ENCODE measurements at places on chromosomes 16 and 17.

DNA sequence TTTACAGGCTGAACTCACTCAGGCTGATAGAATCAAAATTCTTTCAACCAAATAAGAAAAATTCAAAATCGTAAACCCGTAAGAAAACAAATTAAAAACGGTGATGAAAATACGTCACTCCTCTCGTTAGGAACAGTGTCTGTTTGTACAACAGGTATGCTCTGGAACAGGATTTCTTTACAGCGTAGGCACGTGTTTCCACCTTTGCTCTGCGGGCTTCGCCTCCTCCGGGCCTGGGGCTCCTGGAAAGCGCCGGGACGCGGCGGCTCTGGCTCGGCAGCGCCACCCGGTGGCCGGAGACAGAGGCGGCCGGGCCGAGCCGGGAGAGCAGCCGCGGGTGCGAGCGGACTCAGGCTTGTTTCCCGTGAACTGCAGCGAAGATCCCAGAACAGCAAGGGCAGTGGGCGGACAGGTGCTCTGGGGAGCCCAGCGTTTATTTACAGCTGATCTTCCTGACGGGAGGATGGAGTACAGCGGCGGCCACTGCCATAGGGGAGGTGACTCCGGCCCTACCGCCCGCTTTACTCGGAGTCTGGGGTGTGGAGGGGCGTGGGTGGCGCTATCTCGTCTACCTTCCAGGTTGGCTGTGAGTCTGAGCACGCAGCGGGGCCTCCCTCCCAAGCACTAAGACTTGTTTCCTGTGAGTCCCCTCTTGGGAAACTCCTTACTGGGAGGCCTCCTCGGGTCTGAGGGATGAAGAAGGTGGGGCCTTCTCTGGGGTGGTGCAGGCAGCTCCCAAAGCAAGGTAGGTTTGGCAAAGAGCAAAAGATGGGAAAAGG is 40.5 kb upstream of the ATP2A3 start:
- peak; percentile 69 for ATAC-seq

DNA sequence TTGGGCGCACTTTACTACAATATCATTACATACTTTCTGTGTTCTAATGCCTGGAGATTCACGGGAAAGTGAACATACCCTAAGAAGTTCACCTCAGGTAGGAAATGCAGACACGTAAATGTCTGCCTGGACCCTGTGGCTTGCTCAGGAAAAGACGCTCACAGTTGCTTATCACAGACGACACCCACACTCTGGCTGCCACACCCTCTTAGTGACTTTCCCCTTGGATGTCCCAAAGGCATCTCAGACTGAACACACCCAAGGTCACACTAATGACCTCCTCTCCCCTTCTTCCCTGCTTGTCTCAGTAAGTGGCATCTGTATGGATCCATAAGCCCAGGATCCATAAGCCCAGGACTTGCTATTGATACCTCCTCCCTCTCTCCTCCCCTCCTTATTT is 32.6 kb downstream of the CDRT15 start:
- no peak for ATAC-seq

- ATAC-seq: peak; percentile 99
Measured at GRCh38 chr17:6831661-6832263, at the start of gene TEKT1. Gene TEKT1 (minus strand): TSS chr17:6831729. CDS start chr17:6830376, 1,353 bp downstream.

DNA sequence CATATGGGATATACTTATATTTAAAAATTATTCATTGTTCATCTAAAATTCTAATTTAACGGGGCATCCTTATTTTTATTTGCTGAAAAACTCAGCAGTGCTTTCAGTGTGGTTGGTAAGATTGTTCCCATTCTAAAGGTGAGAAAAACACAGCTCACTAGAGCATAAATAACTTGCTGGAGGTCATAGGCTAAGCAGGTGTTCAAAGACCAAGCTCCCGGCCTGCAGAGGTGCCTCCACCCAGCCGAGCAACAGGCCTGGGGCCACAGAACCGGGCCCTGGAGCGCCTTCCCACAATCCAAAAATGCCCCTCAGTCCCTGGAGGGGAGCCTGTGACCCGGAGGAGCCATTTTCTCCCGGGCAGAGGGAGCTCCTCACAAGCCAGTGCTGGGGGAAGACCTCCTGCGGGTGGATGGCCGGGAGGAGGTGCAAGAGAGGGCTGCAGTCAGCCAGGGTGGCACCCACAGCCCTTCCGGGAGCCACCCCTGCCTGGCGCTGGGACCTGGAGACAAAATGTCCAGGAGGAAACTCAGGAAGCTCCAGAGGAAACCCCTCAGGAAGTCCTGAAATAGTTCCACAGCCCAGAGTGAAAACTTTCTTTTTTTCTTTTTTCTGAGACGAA is 14.7 kb downstream of the ABR start:
- ATAC-seq: no peak

- ATAC-seq: no peak
Measured at GRCh38 chr16:11836650-11837244, 14.6 kb downstream of the RSL1D1 start.

- no peak for ATAC-seq
Measured at GRCh38 chr17:72334205-72334604, 213.4 kb downstream of the SOX9 start.

DNA sequence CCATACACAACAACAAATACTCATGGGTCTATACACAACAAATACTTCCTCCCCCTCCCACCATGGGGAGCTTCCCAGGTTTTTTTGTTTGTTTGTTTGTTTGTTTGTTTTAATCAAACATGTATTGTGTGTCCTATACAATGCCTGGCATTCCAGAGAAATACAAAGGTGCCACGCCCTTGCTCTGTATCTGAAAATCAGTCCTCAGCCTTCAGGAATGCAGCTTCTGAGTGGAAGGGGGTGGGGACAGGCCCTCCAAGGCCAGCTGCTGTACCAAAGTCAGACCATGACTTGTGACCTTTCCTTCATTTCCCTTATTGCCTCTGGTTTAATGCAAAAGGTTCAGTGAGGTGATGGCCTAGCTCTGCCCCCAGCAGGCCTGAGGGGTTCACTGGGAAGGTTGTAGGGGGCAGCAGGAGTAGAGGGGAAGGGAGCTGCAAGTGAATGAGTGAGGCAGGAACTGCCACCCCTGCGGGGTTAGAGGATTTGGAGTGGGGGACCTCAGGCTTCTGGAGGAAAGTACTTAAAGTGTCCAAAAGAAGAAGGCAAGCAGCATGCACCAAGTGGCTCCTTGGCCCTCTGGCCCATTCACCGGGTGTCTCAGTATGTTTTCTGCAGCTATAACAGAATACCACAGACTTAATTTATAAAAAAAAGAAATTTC is 105.2 kb downstream of the CLEC16A start:
- peak; percentile 15 for ATAC-seq

DNA sequence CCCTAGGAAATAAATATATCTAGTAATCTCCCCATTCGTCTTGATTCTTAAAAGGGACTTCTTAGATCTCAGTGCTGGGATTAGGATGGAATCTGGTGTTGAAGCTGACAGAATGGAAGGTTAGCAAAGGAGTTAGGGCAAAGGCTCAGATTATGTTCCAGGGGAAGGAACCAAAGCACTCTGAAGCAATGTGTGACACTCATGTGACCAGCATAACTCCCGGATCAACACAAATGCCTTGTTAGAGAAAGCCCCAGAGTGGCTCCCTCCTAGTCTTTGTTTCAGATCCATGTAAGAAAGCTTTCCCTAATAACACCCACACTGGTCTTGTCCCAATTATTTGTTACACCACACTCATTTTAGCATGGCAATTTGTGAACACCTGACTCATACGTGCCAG is 62.6 kb upstream of the ERN1 start:
- ATAC-seq: no peak

- ATAC-seq: no peak
Measured at GRCh38 chr16:79483336-79483735, 117.2 kb downstream of the MAF start.

DNA sequence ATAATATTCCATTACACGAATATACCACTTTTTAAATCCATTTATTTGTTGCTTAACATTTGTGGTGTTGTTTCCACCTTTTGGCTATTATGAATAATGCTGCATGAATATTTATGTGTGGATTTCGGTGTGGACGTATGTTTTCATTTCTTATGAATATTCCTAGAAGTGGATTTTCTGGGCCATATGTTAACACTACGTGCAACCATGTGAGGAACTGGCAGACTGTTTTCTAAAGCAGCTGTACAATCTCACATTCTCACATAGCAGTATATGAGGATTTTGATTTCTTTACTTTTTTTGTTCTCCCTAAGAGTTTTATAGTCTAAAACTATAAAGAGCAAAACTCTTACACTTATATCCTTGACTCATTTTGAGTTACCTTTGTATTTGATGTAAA is 143.4 kb downstream of the MAP2K4 start:
- no peak for ATAC-seq

DNA sequence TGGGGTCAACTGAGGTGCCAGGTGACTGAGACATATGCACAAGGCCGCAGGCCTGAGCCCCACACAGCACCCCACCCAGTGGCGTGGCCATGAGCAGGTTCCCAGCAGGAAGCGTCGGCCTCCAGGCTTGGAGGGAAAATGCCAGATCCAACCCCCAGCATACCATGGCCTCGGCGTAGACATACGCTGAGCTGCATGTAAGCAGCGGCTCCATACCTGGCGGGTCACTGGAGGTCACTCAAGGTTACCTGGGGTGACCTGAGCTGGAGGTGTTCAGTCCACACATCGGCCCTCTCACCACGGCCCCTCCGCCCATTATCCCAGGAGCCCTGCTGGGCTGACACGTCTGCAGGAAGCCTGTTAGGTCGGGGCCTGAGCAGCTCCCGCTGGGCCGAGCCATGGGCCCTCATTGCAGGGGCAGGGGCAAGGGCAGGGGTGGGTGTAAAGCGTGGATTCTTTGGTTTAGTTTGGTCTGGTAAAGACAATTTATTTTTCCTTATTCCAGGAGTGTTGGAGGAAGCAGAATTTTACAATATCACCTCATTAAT is 15.2 kb downstream of the KCTD5 start:
- no peak for ATAC-seq

DNA sequence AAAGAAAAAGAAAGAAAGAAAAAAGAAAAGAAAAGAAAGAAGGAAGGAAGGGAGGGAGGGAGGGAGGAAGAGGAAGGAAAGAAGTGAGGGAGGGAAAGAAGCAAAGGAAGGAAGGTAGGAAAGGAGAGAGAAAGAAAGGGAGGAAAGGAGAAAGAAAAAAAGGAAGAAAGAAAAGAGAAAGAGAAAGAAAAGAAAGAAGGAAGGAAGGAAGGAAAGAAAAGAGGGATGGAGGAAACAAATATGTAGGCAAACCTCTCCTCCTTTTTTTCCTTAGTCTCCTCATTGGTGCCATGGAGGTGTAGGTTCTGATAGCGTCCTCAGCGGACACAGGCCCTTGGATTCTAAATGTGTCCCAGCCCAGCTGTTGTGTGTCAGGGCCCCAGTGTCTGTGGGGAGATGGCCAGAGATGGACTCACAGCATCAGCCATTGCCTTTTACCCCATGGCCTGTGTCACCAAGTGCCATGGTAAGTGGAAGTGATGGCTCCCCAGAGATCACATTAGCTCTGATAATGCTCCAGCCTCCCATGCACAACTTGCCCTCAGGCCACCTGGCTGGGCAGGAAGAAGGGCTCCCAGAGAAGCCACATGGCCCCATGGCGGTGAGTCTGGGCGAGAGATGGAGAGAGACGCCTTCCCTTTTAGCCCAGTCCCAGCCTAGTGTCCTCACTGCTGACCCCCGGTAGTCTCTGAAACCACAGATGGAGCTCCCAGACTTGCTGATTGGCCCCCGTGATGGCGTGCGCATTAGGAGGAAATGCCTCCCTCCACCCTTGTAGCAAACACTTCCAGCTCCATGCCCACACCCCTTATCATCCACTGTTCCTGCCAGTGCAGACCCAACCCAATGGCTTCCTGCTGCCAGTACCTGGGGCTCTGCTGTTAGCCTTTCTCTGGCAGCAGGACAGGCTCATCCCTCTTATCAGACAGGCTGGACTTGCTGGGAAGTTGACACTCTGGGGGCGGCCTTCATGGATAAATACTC is 3.7 kb upstream of the SLC6A2 start:
- no peak for ATAC-seq

GRCh38 chr17:7707446-7707845 is 2.4 kb downstream of the EFNB3 start:
- no peak for ATAC-seq

DNA sequence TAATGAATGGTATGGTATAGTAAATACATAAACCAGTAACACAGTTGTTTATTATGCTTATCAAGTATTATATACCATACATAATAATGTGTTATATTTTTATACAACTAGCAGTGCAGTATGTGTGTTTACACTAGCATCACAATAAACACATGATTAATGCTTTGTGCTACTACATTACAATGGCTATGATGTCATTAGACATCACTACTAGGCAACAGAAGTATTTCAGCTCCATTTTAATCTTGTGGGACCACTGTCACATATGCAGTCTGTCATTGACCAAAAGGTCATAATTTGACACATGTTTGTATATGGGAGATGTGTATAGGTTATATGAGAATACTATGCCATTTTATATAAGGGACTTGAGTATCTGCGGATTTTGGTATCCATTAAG is 32.7 kb downstream of the TRIM37 start:
- ATAC-seq: no peak

- ATAC-seq: no peak
Measured at GRCh38 chr16:56683424-56684172, 1.3 kb downstream of the MT1X start.

- peak; percentile 4 for ATAC-seq
Measured at GRCh38 chr16:4313563-4314531, 2.0 kb upstream of the GLIS2 start.

- ATAC-seq: peak; percentile 100
Measured at GRCh38 chr16:71230122-71230845, at the start of gene HYDIN. Gene HYDIN (minus strand): TSS chr16:71230722. CDS start chr16:71186895, 43,827 bp downstream.

GRCh38 chr17:4839965-4840892 is 7.1 kb downstream of the MINK1 start:
- ATAC-seq: peak; percentile 69

DNA sequence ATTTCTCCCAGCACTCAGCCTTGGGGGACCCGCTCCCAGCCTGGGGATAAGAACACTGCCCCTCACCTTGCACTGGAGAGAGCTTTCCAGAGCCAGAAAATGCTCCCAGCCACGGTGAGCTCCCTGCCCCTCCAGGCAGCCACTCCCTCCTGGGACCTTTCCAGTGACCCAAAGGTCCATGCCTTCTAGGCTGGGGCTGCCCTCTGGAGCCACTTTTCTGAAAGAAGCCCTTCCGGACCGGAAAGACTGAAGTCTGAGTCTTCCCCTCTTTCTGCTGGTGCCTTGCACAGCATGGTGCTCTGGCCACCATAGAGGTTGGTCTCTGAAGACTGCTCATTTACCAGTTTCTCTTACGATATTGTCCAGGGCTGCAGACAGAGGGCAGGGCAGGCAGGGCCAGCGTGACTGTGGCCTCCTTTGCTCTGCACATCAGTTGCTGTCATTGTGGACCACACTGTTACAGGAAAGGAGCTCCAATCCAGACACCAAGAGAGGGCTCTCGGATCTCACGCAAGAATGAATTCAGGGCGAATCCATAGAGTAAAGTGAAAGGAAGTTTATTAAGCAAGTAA is 7.1 kb upstream of the ABCC12 start:
- no peak for ATAC-seq

All from motor neuron (in vitro differentiated cells).